ENCODE measurements at places on chromosomes 5 and 9.

DNA sequence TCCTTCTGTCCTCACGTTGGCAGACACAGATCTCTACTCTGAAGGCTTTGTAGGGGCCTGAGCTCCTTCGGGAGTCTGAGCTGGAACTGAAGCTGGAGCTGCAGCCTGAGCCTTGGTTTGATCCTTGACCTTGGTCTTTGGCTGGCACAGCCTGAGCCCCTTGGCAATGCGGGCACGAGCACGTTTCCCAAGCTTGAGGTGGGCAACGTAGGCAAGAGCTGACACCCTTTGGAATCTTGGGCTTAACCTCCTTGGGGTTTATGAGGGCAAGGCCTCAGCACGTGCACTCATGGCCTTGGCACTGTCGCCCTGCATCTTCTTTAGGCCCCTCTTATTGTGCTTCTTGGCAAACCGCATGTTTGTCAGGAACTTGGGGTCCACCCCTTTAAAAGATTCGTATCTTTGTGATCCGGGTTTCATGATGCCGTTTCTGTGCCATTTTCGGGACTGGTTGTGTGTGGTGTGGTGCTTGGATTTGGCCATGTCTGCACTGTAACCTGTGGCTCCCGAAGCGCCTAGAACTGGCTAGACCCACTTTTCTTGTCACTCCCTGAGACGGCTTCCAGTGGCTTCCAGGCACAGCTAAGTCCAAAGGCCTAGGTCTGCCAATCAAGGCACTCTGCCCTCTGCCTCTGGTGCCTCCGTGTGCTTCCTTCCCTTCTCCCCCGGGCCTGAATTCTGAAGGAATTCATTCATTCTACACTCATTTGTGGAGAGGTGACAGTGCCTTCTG, 1.4 kb downstream of the SUSD1 start:
- DNase-seq, result no peak

DNA sequence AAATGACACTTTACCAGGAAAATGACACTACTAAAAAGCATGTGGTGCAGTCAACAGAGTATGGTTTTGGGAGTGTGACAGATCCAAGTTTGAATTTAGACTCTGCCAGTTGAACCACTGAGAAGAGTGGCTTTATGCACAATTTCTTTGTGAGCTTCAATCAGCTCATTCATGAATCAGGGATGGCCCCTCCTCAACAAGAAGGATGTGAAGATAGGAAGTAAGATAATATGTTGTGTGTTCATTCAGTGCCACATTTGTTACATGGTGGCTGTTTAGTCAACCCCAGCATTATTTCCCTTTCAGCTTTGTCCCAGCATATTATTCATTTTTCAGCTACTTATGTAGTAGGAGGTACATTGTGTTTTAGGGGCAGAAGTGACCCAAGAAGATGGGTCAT, 140.1 kb downstream of the TLE4 start:
- no peak for DNase-seq

DNA sequence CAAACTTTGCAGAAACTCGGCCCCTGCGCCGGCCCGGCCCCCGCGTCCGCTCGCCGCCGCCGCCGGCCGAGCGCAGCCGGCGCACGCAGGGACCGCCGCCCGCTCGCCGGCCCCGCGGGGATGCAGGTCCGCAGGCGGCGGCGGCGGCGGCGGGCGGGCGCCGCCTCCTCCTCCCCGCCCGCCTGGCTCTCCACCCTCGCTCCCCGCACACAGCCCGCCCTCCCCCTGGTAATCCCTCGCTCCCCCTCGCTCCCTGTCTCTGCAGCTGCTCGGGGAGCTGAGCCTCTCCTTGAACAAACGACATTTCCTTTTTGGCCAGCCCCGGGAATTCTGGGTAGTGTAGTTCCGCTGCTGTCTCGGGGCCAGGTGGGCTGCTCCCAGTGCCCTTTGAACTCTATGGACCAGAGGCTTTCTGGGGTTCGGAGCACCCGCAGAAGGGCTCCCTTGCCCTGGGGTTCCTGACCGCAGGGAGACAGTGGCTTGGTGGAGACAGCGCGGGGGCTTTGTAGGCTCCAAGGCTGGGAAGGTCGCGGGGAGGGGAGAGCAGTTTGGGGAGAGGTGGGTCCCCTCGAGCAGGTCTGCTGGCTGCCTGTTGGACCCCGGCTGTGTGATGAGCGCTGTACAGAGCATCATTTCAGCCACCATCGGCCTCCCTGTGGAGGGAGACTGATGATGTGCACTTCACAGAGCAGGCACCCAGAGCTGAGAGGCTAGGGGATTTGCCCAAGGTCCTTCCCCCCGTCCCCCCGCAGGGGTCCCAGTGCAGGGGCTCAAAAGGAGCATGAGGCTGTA, 1.8 kb upstream of the FAM78A start:
- DNase-seq, result peak; percentile 75

DNA sequence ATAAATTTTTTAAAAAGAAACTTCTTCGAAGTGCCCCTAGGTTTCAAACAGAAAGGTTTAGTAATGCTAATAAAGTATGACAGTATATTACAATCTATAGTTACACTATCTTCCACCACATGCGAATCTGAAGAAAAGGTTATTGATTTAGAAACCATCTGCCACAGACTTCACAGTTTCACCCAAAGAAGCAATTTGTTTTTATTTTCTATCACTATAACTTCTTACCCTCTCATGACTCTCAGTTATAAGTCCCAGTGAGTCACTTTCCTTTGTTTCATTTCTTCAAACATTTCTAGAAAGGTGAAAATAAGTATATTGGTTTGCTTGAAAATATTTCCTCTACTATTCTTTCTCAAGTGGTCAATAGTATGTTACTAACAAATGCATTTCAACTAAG, 93.6 kb downstream of the MCTP1 start:
- DNase-seq, result no peak

DNA sequence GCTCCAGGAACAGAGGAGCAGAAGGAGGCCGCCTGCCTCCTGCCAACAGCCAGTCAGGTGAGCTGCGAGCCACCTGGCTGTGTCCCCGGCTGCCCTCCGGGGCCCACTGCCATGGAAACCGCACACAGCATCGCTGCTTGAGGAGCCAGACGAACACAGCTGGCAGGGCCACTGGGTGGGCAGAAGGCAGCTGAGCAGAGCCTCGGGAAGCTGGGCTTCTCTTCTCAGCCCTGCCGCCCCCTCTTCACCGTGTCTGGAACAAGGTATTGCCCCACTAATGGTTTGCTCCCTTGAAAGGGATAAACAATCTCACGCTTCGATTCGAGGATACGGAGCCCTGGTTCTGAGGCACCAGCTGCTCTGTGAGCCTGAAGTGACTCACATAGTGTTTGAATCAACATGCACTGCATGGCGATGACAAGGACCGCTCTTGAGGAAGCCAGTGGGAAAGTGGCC, 63.7 kb upstream of the RUFY1 start:
- DNase-seq, result no peak

GRCh38 chr5:50325237-50325832, 115.8 kb downstream of the EMB start:
- peak; percentile 42 for DNase-seq

- DNase-seq, result no peak
Measured at GRCh38 chr5:17912794-17913193, 278.5 kb downstream of the TAF11L14 start.

DNA sequence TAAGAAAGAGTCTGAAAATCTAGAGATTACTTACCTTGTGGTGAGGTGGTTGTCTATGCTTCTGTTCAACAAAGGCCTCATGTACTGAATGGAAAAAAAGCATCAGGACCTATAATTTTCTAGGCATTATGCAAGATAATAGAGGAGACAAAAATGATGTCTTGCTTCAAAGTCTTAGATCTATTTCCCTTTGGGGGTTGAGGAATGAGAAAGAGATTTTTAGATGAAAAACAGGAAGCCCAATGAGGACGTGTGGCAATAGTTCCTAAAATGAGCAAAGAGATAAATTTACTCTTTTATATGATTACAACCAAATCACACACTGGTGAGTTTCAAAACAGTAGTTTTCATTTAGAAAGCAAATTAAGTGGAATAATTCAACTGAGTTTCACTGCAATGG, 99.5 kb downstream of the GHR start:
- DNase-seq, result no peak

DNA sequence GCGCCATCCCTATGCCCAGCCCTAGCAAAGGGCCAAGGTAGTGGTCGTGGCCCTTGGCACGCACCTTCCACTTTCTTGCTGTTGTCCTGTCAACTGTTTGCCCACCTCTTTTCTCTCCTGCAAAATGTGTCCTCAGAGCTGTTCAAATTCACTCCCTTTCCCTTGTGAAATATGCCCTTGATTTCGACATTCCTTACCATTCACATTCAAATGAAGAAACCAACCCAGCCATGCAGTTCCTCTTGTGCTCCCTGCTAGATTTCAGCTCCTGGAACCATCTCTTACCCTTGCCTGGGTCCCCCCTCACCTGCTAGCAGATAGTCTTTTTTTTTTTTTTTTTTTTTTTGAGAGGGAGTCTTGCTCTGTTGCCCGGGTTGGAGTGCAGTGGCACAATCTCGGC, 19.6 kb upstream of the HRH2 start:
- DNase-seq, result peak; percentile 85

DNA sequence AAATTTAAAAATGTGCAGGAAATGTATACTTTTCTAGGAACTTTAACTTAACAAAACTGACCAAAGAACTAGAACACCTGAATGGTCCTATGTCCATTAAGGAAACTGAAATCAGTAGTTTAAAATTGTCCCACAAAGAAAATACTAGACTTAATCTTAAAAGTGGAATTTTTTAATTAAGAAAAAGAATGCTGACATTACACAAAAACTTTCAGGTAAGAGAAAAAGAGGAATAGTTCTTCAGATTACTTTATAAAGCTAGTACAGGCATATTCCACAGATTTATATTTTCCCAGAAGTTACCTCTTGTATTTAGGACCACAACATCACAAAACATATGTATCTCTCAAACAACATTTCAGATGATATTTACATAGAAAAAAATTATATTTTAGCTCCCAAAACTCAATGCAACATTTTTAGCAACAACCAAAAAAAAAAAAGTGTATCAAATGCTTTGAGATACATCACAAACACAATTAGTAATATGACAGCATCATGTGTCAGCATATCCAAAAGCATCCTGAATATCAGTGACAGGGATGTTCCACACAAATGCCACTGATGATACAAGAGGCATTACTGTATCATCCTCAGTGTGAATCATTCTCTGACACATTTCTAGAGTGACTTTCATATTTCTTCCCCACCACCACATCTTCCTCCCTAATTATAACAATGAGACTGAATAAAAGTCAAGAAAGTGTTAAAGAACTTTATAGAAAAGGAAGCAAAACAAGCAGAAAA, 264.0 kb downstream of the EPB41L4A start:
- peak; percentile 71 for DNase-seq

- DNase-seq, result no peak
Measured at GRCh38 chr9:92522983-92523970, 12.5 kb downstream of the ECM2 start.

GRCh38 chr9:89670114-89670513, 65.3 kb downstream of the GADD45G start:
- DNase-seq, result no peak

GRCh38 chr5:171808951-171809350, 23.3 kb downstream of the SMIM23 start:
- no peak for DNase-seq

DNA sequence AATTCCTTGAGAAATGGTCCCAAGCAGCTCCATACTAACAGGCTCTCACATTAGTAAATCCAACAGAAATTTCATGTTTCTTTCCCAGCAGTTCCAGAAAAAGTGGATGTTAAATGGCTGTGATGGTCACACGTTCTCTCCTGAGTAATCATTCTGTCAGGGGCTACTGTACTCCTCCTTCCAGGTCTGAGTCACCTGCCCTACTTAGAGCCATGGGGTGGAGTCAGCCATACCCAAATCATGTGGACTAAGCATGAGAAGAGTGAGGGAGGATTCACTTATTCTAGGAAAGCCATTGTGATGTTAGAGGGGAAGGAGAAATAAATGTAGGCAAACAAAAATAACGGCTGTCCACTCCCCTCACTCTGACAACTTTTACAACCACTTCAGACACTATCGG, 547.2 kb downstream of the CSNK1G3 start:
- no peak for DNase-seq

Measured in suppressor macrophage treated with lipopolysaccharide for 4 hours (primary cell).